Activated CD4-positive, alpha-beta T cell treated with anti-CD3 and anti-CD28 coated beads, Interleukin-2, amount 50 U/mL, for 48 hours (primary cell): ENCODE measurements at places on chromosomes 4 and X.

DNA sequence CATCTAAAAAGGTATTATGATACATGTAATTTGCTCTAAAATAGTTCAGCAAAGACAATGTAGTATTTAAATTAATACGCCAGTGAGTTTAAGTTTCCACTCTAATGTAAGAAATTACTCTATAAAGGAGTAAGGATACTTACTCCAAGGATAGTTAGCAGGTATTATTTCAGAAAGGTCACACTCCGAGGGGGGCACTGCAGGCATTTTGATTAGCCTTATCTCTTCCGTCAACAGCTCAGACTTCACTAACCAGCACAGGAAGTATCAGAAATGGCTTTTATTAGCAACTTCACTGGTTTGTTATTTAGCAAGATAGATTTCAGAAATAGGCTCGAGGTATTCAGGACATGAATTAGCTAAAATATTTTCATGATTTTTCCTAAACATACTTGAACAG is 127.0 kb downstream of the COX18 start:
- DNase-seq = no peak

GRCh38 chr4:57233386-57233785 is 123.2 kb upstream of the IGFBP7 start:
- DNase-seq = no peak

DNA sequence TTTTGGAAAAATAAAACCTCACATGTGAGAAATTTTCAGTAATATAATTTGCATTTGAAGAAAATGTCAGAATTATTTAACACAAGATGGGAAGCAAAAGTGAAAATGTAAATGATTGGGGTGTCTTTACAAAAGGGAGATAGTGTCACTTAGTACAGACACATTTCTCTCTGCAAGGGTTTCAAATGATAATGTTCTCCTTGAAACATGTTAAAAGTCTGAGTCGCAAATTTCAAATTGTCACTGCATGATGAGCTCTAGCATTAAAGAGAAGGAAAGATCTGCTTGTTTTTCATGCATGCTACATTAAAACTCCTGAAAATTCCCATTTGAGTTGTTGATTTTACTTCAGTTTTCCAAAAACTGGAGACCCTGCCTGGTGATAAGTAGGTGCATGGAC is 122.0 kb upstream of the LDB2 start:
- no peak for DNase-seq

GRCh38 chr4:18234108-18234507 is 212.6 kb upstream of the LCORL start:
- no peak for DNase-seq

DNA sequence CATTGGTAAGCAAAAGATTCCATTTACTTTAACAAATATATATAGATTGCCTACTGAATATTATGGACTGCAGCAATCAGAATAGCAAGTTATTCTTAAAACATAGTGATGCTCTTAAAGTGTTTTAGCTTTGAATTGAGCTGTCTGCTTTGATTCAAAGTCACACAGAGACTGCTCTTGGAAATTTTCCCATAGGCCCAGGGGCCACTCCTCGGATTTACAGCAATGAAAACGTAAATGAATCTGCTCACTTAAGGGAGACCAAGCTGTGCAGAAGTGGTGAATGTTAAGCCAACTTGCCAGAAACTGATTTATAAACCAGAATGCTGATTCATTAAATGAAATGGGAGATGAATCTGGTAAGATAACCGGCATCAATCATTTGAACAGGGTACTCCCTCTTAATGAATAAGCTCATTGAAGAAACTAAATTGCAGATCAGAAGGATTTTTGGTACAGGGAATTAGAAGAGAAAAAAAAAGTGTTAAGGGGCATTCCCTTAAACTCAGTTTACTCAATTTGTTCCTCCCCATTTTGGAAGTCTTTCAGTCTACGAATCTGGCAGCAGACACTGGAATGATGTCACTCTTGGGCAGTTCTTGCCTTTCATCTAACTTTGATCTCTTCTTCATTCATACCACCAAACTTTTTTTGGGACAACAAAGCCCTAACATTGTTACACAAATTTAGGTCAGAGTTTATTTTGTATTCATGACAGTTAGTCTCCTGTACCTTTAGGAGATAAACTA is 363.3 kb upstream of the MAGEB2 start:
- no peak for DNase-seq

DNA sequence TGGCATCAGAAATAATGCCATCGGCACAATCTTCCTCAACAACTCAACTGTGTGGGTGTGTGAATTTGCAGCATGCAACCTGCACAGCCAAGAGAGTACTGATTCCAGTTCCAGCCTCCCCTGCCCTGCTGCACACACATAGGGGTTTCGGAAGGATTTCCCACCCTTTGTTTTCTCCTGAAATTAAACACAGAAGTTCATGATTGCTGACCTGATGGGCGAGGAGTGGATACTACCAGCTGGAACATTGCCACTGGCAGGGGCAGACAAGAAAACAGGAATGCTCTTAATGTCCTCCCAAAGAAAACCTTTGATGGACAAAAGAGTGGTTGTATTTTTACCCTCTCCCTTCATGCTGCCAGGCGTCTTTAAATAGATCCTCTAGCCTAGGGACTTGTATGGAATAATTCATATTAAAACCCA is 4.8 kb downstream of the NDP start:
- no peak for DNase-seq

GRCh38 chrX:71128166-71128833 is 9.9 kb downstream of the MED12 start:
- DNase-seq = no peak

DNA sequence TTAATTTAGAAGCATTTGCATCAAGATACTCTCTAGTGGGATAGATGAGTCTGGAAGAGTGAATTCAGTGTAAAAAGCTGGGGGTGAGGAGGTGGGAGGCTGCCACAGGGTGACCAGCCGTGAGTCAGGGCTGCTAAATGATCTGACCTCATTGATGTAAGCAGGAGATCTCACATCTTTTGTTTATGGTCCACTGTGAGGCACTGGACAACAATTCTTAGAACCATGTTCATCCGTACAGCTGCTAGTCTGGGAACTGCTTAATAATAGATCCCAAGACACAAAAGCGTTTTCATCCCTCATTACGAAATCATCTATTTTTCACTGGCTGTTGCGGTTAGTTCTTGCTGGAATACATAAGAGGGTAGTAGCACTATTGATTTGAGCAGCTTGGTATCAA is 14.1 kb downstream of the KLF3 start:
- DNase-seq = no peak
